ENCODE measurements at places on chromosomes 5 and 9.
A peak's percentile ranks its signal among the peaks of the same experiment; 100 is the strongest.

- DNase-seq = no peak
These were observed 162.5 kb upstream of the KIF2A start for GRCh38 chr5:62143268-62144229.

- no peak for DNase-seq
These were observed 796.0 kb upstream of the CHD1 start for GRCh38 chr5:99724732-99725290.

DNA sequence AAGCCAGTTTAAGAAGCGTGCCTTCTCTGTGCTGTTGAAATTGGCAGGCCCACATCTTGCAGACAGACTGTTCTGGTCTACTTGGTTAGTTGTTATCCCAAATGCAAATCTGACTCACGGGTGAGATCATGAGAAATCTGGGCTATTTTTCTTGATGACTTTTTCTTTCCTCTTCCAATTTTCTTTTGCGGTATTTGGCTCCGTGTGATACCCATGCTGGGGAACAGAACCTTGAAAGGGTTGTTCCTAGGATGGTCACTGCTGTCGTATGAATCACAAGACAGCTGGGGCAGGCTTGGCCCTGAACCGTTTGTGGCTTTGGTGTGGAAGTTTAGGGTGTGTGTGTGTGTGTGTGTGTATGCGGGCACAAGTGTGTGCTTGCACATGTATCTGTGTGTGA lies 24.6 kb downstream of the PDZD2 start:
- no peak for DNase-seq

GRCh38 chr9:121268851-121269641 lies 1.1 kb downstream of the GSN start:
- no peak for DNase-seq

- DNase-seq = no peak
These were observed 123.1 kb upstream of the ZNF608 start for GRCh38 chr5:124869426-124870033.

GRCh38 chr9:128863647-128864046 lies 18.1 kb downstream of the KYAT1 start:
- DNase-seq = peak; percentile 86

DNA sequence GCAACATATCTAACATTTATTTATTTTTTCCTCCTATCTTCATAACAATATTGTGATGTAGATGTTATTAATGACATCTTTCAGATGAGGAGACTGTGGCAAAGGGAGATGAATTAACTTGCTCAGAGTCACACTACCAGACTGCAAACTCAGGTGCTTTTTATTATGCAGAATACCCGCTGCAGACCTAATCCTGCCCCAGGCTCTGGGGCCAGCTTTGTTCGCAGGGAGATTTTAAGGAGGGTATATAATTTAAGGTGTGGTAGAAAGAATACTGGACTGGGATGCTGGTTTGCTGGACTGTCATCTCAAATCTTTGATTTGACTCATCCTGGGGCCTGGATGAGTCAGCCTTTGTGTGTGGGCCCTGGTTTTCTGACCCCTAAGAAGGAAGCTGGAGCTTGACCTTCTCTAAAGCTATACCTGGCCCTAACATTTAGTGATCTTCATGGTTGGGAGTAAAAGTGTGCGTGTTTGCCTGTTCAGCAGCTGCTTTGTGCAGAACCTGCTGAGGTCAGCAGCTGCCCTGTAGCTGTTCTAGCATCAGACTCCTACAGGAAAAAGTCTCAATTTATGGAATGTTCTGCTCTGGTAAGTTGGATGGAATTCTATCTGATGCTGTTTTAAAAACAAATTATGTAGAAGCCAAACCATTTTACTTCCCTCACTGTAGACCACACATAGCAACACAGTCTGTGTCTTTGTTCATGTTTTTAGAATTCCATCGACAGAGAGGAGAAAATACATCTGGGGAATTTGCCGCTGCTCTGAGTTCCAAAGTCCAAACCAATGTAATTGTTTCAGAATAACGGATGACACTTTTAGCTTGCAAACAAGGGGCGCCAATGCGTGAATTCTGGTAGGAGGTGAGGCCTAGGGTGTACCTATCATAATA lies 4.5 kb downstream of the SLC36A1 start:
- no peak for DNase-seq

GRCh38 chr9:24552526-24553182 lies 7.0 kb upstream of the IZUMO3 start:
- no peak for DNase-seq

GRCh38 chr9:362561-363273 lies 148.1 kb downstream of the DOCK8 start:
- no peak for DNase-seq

GRCh38 chr9:73143711-73144328 lies 7.8 kb upstream of the ANXA1 start:
- no peak for DNase-seq

DNA sequence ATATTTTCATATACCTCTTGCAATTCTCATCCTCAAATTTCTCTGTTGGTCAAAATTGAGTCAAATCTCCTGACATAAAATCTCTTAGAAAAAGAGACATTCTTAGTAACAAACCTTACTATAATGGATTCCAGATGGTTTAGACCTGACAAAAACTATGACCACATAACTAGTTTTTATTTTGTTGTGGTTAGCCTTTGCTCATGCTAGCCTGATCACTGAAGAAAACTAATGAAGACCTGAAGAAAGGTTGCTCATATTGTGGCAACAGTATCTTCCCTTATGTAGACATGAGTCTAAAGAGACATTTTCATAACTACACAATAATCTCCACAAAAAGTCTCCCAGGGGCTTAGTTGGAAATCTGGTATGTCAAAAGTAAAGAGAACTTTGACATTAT lies 274.1 kb upstream of the TMEM161B start:
- DNase-seq = no peak

- peak; percentile 56 for DNase-seq
These were observed 125.9 kb downstream of the RGS3 start for GRCh38 chr9:113589407-113589806.

DNA sequence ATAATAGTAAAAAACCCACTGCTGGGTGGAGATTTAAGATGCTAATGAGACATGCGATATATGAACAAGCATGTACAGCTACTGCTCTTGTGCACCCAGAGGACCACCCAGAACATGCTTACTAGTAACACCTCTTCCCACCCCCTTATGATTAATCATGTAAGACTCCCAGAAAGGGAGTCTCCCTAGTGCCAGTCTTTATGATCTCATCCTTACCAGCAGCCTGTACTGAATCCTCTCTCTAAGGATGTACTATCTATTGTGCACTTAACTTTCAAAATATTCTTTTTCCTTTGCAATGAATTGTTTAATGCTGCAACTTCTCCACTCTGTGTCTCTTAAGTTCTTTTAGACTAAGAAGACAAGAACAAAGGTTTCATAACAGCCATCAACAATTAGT lies 9.1 kb upstream of the MAT2B start:
- no peak for DNase-seq

- DNase-seq = no peak
These were observed 6.4 kb downstream of the TSPAN17 start for GRCh38 chr5:176653401-176654385.

GRCh38 chr9:3332802-3333201 lies 193.0 kb downstream of the RFX3 start:
- DNase-seq = no peak

GRCh38 chr9:79279356-79279755 lies 292.4 kb upstream of the TLE4 start:
- DNase-seq = no peak

DNA sequence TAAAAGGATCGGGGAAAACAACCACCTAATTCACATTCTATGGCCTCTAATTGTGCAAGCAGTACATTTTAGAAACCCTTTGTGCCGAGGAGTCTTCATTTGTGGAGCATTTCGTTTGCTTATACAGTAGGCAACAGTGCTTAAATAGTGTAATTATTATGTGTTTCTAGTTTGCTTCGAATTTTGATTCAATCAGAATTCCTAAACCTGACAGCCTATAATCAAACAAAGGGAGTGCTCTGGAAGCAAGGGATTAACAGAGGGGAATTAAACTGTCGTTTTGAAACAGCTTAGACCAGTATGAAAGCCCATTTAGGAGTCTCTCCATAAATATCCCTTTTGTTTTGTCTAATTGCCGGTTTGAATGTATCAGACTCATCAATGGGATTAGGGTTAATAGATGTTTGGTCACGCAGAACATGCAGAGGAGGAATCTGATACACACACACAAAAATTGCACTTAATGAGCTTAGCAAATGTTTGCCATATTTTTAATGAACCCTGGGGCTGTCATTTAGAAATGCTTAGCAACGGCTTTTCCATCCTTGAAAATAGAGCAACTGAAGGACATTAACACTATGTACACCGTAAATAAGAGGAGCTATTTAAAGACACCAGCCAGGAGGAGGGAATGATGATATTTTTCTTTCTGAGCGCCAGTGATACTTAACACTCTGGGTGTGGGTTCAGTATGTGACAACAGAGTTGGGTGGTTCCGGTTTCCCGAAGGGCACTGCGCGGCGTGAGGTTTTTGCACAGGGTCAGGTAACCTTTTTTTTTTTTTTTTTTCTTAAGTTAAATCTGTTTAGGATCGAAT lies 404.7 kb downstream of the TLE4 start:
- no peak for DNase-seq

GRCh38 chr5:76710991-76711390 lies 4.9 kb upstream of the F2R start:
- no peak for DNase-seq

GRCh38 chr5:139946006-139946405 lies 97.1 kb downstream of the NRG2 start:
- no peak for DNase-seq

DNA sequence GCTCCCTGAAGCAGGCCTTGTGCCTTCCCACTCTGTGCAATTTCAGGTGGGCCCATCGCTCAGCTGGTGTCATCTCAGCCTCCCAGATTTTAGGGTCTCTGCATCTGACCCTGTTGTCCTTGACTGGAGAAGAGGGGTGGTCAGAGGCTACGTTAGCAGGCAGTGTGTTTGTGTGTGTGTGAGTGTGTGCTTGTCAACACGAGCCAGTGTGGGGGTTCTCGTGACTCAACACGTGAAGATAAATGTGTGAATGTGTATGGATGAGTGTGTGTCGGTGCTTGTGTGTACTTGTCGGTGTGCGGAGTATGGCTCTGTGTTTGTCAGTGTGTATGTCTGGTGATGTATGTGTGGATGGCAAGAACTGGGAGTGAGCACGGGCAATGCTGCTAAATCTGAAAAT lies 142.6 kb upstream of the KLF4 start:
- no peak for DNase-seq
